T follicular helper cell (primary cell): ENCODE measurements at places on chromosomes 11 and 22.

DNA sequence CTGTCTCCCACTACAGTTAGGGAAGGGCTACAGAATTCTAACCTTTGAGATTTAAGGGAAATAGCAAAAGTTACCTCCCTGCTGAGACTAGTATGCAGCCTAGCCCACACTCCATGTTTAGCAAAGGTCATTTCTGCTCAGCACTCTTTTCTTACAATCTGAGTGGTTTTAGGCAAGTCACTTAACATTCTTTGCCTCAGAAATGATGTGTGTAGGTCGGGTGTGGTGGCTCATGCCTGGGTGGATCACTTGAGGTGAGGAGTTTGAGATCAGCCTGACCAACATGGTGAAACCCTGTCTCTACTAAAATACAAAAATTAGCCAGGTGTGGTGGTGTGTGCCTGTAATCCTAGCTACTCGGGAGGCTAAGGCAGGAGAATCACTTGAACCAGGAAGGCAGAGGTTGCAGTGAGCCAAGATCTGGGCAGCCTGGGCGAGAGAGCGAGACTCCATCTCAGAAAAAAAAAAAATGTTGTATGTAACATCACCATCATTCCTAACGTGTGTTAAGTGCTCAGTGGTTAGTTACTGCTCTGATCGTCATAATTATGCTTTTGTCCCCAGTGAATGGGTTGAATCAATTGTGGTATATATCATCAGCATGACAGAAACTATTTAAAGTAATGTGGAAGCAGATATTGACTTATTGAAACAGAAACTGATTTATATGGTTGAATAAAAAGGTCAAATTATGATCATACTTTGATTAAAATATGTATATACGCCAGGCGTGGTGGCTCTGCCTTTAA, 55.0 kb downstream of the COPB1 start:
- DNase-seq = no peak

DNA sequence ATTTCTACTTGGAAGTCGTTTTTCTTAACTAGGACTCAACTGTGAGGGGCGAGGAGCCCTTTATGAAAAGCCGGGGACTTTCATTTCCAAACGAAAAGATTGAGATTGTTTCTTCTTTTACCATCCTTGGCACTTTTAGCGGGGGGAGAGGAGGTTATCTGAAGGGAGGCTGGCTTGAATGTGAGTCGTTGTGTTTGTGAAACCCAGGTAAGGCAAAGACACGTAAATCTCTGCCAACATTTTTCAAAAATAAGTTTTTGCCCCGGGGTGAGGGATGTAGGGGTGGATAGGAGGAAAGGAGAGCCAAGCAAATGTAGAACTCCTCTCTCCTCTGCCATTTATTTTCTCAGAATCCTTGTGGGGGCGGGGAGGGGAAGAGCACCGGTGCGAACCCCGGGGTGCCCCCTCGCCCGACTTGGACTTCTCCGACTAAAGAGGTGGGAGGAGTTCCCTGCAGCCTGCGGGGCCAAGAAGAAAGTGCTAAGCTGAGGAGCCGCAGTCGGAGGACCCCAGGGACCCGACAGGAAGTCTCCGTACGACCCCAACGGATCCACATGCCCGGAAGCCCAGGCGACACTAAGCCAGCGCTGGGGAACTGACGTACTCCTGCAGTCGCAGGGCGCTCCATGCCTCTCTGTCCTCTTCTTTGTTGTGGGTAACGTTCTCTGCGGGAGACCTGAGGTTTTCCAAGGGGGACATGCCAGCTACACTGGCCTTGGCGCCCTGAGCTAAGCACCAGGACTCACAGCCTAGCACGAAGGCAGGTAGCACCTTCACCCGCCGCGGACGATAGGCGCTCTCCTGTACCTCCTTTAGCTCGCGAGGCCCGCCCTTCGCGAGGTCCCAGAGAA, 2.4 kb upstream of the WT1 start:
- DNase-seq = no peak

DNA sequence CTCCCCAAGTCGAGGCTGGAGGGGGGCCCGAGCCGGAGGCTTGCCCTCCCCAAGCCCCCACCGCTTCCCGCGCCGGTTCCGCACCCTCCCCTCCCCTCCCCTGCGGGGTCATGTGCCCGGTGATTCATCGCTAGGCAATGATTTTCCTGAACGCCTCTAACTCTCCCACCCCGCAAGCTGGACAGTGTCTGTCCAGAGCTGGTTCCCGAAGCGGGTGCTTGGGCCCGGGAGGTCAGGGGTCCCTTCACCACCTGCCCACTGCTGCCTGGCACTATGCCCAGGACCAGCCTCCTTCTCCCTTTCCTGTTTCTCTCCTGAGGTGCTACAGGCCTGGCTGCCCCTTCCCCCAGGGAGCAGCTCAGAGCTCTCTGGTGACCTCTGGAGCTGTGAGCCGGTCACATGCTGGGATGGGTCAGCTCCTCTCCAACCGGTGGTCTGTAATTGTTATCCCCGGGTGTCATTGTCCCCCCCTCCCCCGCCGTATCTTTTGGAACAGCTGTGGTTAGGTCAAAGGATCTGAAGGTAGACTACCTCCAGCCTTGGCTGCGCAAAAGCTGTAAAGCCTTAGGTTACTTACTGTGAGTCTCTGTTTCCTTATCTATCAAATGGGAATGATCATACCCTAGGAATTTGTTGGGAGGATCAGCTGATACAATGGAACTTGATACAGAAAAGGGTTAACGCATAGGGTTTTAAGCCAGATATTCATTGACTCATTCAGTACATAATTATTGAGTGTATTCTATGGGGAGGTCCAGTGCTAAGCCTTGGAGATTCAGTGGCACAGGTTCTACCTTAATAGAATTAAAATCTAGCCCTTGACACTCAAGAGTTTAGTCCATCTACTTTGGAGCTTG, 753 bp downstream of the STX3 start:
- DNase-seq = peak; percentile 33

DNA sequence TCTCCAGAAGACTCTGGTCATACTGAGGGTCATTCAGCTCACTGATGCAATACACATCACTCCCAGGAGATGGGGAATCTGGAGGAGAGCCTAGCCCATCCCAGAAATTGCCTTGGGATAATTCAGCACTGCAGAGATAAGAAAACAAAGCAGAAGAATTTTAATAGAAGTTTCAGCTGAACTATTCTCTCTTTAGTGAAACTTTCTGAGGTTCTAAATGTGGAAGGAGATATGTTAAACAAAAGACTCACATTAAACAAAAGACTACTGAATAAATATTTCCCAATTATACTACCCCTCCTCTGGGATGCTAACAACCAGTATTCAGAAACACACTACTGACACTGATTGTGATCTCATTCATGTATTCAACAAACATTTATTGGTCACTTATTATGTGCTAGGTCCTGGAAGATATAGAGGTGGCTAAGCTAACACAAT, 47.8 kb downstream of the C2CD3 start:
- no peak for DNase-seq

- no peak for DNase-seq
Measured at GRCh38 chr11:16804104-16804947, 65.9 kb downstream of the C11orf58 start.

- no peak for DNase-seq
Measured at GRCh38 chr22:26588729-26589366, 1.1 kb downstream of the TPST2 start.

GRCh38 chr11:128830290-128831173, 36.6 kb downstream of the KCNJ1 start:
- no peak for DNase-seq

- no peak for DNase-seq
Measured at GRCh38 chr11:85628771-85629341, 463 bp downstream of the TMEM126B start.

GRCh38 chr22:17091851-17092250, 7.1 kb downstream of the IL17RA start:
- no peak for DNase-seq

GRCh38 chr22:19957445-19957844, 15.8 kb upstream of the TXNRD2 start:
- no peak for DNase-seq

GRCh38 chr22:36823186-36823839, 6.5 kb upstream of the PVALB start:
- DNase-seq = no peak

GRCh38 chr22:39301926-39302325, 17.5 kb downstream of the RPL3 start:
- DNase-seq = no peak

DNA sequence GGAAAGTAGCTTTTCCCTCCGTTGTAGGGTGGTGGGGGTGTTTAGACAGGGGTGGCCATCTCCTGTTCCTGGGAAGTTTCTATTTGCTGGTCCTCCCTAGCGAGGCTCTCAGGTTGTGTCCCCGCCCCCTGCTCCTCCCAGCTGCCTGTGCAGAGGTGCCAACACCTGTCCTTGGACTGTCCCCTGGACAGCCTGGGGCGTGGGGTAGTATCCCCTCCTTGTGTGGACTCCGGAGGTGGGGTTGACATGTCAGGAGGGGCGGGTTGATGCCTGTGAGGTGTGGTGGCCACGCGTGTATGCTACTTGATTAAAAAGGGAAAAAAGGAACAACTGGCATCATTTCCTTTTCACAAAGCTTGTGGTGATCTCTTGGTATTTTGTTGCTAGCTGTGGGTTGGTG, 14.3 kb upstream of the RANBP1 start:
- no peak for DNase-seq

GRCh38 chr22:35634015-35634414, 14.2 kb upstream of the APOL6 start:
- DNase-seq = no peak

GRCh38 chr11:122523846-122524805, 131.4 kb upstream of the UBASH3B start:
- no peak for DNase-seq

- DNase-seq = no peak
Measured at GRCh38 chr11:11884774-11885481, 43.2 kb downstream of the USP47 start.

- DNase-seq = no peak
Measured at GRCh38 chr22:34886812-34887211, 179.1 kb upstream of the ISX start.

GRCh38 chr11:9758637-9759518, 95.0 kb downstream of the SWAP70 start:
- DNase-seq = peak; percentile 12

GRCh38 chr11:64469288-64469687, 110.3 kb downstream of the RPS6KA4 start:
- no peak for DNase-seq

DNA sequence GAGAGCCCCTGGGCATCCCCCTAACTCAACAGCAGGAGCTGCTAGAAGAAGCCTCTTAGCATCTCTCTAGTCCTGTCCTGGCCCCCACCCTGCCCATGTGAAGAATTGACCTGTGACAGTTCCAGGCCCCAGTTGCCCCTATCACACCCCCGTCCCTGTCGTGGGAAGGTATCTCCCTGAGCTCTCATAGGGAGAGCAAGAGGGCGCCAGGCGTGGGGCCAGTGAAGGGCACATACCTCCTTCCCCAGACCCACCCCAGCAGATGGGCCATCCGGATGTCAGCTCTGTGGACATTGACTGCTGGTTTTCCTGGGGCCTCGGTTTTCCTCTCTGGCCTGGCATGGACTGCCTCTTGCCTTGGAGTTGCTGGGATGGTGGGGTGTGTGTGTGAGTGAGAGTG, 29.5 kb downstream of the CD82 start:
- no peak for DNase-seq

DNA sequence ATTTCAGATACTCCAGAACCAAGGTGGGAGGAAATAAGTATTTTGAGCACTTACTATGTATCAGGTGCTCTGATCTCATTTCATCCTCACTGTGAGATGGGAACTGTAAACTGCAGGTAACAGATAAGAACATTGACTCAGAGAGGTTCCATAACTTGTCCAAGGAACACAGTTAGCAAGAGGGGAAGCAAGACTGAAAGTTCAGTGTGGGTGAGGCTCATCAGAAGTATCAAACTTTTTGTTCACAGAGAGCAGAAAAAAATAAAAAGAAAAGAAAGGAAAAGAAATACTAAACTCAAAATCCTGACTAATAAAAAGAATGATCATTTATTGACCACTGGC, 37.1 kb downstream of the RAB30 start:
- no peak for DNase-seq

- no peak for DNase-seq
Measured at GRCh38 chr11:27611390-27611789, 88.9 kb downstream of the BDNF start.

- DNase-seq = no peak
Measured at GRCh38 chr11:95699631-95700470, 89.7 kb downstream of the FAM76B start.

GRCh38 chr11:1927026-1927847, 7.7 kb downstream of the TNNT3 start:
- no peak for DNase-seq

DNA sequence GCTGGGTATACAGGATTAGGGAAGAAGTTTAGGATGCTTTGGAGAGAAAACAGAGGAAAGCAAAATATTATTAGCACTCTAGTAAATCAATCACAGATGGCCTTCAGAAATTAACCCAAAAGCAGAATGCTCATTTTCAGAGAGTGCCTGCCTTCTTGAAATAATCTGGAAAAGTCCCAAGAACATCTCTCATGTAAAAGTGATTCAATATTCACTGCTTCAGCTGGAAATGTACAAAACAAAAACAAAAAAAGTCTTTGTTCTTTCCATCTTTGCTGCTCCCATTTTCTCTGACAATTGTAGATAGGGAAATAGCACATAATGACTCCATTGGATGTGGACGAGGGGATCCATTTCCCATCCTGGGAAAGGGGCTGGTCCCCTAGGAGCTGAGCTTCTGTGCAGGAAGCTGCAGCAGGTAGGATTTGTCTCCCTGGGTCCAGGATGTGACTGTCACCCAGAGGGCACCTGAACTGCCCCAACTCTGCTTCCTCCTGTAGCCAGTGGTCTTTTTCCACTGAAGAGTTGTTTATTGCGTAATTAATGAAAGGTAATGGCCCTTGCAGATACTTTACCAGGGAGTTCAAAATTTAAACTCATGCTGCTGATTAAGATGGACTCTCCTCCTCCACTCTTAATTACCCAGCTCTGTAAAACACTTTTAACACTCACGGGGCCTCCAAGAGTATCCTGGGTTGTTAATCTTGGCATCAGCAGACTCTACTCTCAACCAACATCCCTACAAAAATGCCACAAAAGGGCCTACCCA, 57.9 kb downstream of the SC5D start:
- DNase-seq = no peak

- DNase-seq = no peak
Measured at GRCh38 chr22:36729321-36729720, 25.8 kb upstream of the CACNG2 start.

DNA sequence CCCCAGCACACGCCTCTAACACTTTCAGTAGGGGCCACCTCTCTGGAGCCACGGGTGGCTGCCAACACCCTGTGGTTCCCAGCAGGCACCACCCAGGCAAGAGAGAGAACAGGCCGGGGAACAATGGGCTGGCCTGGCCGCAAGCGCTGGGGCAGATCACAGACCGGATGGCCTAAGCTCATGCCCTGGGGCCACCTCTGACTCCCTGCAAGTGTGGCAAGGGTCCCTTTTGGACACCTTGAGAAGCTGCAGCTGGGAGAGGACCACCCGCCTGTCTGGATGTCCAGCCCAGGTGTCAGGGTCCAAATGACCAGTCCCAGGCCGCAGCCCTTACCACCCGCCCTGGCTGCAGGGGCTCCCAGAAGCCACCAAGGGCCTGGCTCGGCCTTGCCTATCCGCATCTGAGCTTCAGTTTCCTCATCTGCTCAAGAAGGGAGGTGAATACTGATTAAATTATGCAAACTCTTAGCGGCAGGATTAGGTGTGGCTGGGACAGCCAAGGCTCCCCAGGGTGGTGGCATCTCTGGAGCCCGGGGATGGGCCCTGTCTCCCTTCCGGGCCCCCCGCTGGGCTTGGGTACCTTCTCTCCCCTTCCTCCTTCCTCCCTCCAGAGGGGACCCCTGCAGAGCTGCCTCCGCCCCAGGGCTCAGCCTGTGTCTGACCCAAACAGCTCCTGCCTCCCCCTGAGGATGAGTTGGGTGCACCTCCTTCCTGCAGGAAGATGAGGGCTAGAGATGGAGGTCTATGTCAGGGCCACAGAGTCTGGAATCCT, 785 bp upstream of the SUSD2 start:
- DNase-seq = no peak

GRCh38 chr11:64891215-64891848, 12.9 kb upstream of the EHD1 start:
- DNase-seq = no peak
